ENCODE measurements at places on chromosomes 1 and 21.

- no peak for DNase-seq
These were observed 101.1 kb downstream of the JAK1 start for GRCh38 chr1:64865105-64865757.

DNA sequence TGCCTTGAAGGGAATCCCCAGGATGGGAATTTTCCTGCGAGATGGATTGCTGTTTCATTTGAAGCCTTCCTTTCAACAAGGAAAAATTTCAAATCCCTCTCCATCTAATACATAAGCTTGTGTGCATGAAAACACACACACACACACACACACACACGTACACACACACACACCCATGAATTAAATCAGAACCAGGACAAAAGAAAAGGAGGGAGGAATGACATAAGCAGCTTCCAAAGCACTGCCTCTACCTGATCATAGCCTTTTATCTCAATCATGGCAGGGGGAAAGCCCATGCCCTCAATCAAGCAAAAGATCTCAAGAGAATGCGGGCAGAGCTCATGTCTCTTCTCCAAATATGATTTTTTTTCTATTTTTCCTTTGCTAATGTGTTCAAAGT is 139.7 kb downstream of the SLC44A5 start:
- no peak for DNase-seq

- DNase-seq = no peak
These were observed 661.1 kb downstream of the BRINP3 start for GRCh38 chr1:189816558-189816957.

GRCh38 chr1:41423511-41424191 is 60.8 kb downstream of the EDN2 start:
- DNase-seq = no peak

- no peak for DNase-seq
These were observed 33.5 kb downstream of the GPA33 start for GRCh38 chr1:167056529-167057231.

DNA sequence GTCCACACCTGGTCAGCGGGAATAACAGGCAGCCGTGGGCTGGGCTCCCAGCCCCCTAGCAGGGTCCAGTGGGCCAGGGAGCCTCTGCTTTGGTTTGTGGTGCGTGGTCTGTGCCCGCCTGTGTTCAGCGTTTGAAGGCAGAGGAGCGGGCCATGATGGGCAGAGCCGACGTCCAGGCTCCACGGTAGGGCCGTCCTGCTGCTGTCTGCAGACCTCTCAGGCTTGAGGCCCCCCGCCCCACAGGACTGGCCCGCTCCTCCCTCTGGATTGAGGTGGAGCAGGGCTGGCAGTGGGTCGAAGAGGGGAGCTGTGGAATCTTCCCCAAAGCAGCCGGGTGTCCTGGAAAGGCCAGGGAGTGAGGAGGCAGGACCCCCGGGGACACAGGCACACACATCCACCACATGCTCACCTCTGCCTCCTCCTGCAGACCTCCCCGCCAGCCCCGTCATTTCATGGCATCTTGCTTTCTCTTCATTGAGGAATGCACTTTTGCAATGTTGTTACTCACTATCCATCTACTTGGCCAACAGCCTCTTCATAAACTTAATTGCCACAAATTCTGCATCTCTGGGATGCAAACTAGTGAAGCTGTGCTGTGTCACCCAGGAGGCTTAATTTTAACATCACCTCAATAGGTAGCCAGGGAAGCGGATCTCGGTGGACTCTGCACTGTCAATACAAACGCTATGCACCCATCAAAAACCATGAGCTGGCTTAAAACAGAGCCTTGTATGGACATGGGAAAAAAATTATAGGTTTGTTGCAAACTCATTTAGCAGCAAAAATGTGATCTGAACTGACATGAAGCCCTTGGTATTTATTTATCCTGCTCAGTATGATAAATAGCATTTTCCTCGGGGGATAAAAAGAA is 85.9 kb downstream of the PDE9A start:
- no peak for DNase-seq

DNA sequence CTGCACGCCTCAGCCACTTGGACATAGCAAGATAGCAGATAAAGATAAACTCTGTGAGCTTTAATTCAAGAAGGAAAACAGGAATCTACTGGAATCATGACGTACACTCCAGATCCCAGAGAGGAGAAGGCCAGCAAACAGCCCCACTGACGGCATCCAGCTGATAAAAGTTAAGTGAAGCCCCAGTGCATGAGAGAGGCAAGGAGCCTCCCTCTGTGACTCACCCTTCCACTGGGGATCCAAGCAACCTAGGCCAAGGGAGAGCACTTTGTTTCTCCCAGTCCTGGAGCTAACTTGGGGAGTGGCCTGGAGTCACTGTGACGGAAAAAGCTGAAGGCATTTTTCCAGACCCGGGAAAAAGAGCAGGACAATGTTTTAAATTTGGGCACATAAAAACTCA is 270.0 kb downstream of the AKT3 start:
- DNase-seq = no peak

GRCh38 chr1:240663169-240663879 is 51.4 kb upstream of the GREM2 start:
- DNase-seq = no peak

- no peak for DNase-seq
These were observed 275.2 kb upstream of the DPYD start for GRCh38 chr1:98196012-98196411.

DNA sequence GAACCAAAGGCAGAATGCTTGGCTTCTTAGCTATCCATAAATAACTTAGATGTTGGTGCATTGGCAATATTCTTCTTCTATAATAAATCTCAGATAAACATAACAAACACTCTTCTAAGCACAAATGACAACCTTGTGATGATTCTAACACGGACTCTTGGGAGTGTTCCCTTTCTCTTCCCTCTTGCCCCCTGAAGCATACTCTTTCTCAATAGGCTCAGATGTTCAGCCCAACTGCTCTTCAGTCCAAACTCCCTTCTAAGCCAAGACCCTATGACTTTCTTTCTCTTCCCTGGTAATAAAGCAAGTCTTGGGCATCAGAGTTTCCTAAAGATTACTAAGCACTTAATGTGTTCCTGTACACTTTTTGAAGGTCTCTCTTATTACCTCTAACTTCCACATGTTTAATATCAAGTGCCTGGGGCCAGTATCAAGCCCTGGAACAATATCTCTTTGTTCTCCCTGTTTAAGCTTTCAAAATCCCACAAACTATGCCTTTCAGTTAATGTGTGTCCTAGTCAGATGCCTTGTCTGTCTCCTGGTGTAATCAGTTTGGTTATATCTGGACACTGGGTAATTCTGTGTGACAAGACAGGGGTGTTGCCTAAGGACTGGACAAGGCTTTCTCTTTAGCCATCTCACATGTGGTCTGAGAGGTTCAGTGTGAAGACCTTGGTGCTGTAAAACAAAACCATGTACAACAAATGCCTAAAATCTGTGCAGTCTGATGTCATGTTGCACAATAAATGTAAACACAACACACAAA is 92.9 kb upstream of the IVNS1ABP start:
- no peak for DNase-seq

DNA sequence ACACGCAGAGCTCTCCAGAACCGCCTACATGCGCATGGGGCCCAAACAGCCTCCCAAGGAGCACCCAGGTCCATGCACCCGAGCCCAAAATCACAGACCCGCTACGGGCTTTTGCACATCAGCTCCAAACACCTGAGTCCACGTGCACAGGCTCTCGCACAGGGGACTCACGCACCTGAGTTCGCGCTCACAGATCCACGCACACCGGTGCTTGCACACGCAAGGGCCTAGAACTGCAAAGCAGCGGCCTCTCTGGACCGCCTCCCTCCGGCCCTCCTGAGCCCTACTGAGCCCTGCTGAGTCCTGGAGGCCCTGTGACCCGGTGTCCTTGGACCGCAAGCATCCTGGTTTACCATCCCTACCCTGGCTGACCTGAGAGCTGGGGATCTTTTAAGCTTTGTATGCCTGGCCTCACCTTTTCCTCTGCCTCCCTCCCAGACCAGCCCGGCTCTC is 8.3 kb downstream of the OLIG2 start:
- no peak for DNase-seq

DNA sequence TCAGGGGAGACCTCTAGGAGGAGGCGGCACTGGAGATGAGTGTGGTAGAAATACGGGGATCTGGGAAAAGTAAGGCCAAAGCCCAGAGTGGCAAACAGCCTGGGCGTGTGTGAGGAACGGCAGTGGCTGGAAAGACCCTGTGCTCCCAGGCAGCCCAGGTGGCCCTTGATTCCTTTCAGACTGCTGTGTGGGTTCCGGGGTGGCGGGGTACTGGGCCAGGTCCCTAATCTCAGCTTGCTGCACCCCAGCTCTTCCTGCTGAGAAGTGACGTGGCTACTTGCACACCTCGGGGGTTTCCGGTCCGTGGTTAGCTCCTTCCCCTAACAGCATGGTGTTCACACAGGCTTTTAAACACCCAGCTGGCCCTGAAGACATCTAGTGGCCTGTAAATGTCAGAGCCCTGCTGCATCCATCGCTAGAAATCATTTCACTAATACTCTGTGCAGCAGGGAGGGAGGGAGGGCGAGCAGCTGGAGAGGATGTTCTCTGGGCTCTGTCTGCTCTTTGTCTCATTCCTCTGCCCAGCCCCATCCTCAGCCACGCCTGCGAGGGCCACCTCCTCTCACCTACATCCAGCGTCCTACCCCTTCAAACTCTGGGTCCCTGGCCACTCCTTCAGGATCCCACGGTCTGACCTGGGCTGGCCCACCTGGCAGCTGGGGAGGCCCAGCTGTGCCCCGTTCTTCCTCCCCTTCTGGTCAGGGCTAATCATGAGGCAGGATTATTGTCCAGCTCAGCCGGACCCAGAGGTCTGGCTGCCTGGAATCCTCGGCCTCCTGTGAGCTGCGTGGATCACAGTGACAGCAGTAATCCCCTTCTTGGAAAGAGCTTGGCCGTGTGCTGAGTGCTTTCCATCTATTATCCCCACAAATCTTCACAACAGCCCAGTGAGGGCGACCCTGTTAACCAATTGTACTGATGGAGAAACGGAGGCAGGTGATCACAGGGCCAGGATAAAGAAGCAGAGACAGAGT is 7.2 kb downstream of the ZDHHC18 start:
- DNase-seq = peak; percentile 95

- DNase-seq = no peak
These were observed 242.9 kb downstream of the GRIK1 start for GRCh38 chr21:29696937-29697336.

DNA sequence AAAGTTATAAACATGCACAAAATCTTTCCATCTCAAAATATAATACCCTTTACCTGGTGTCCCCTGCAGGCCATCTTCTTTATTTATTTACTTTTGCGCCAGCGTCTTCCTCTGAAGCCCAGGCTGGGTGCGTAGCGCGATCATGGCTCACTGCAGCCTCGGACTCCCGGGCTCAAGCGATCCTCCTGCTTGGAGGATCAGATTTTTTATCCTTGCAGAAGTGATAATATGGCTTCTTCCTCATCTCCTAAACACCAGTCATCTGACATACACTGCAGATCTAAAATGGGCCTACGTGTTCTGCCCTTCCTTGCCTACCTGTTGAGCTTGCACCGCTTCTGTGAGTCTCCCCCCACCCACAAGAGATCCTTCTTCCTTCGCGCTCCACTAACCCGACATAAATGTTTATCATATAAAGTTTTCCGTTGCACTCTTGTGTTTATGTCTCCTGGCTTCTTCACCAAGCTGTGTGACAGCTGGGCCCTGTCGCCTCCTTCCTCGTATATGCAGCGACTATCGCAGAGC is 506 bp upstream of the SRP9 start:
- no peak for DNase-seq

- no peak for DNase-seq
These were observed 153.9 kb downstream of the PEX14 start for GRCh38 chr1:10628685-10629084.

GRCh38 chr1:244256086-244256676 is 195.5 kb downstream of the ADSS2 start:
- DNase-seq = no peak

GRCh38 chr21:30164796-30165195 is 1.8 kb downstream of the CLDN17 start:
- DNase-seq = no peak

GRCh38 chr21:17427157-17427556 is 85.7 kb upstream of the CXADR start:
- DNase-seq = no peak

- DNase-seq = no peak
These were observed 397.9 kb downstream of the HHAT start for GRCh38 chr1:210726621-210727020.

GRCh38 chr21:44415073-44416025 is 40.0 kb upstream of the LRRC3 start:
- DNase-seq = no peak

GRCh38 chr1:109989506-109990301 is 5.1 kb downstream of the AHCYL1 start:
- no peak for DNase-seq

- no peak for DNase-seq
These were observed 32.2 kb downstream of the TMED5 start for GRCh38 chr1:93148001-93148400.

GRCh38 chr1:47805921-47806361 is 191.2 kb downstream of the TRABD2B start:
- DNase-seq = no peak

DNA sequence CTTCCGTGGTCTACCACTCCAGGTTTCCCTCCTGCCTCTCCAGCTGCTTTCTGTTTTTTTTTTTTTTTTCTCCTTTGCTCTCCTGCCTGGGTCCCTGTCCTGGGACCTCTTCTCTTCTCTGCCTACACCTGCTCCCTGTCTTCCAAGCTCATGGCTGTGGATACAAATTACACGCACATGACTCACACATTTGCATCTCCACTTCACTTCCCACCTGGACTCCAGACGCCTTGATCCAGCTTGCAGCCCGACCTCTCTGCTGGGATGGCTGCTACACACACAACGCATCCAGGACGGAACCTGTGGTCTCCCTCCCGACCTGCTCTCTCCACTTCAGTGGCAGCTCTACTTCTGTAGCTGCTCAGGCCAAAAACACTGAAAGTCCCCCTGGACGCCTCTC is 44.4 kb upstream of the B3GALT5 start:
- no peak for DNase-seq

- DNase-seq = no peak
These were observed 54.1 kb downstream of the TOMM20 start for GRCh38 chr1:235074523-235075047.

- DNase-seq = no peak
These were observed 300.7 kb upstream of the RGS18 start for GRCh38 chr1:191857600-191857999.

Measured in T-cell (primary cell).